ENCODE measurements at places on chromosomes 7 and 10. TPM values are rescaled to one million over a fixed set of nuclear protein-coding genes. Genes with fewer than 3 reads are reported as not detected.

The CFAP70 gene
- 2.0 TPM for total RNA-seq

The SOSTDC1 gene
- 0.85 TPM for total RNA-seq

The ASAH2 gene
- not detected for total RNA-seq

The TOMM7 gene
- total RNA-seq, result 563 TPM

The SPDYE1 gene
- total RNA-seq, result not detected

The CYP3A4 gene
- not detected for total RNA-seq

The NPC1L1 gene
- total RNA-seq, result 0.19 TPM

The GPR158 gene
- total RNA-seq, result not detected

DNA sequence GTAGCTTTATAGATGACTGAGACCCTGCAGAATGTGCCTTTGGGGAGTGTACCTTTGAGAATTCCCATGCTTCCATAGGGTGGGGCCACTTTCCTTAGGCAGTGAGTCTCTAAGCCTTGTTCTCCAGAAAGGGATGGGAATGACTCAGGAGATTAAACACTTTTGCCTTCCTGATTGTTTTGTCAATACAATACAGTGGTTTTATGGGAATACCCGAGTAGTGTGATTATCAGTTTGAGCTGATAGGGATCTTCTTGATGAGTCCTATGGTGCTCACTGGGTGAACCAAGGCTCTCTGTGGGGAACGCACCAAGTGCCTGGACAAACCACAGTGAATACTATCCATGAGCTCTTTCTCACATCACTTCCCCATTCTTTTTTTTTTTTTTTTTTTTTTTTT, 6.3 kb downstream of the MYOF start:
- H3K27ac ChIP-seq, result no peak overlapping the region
- no peak for DNase-seq
- peaks cover 56% of the 10 kb centered on the region for H3K4me1 ChIP-seq
- no peaks in the 10 kb centered on the region for H3K27me3 ChIP-seq

DNA sequence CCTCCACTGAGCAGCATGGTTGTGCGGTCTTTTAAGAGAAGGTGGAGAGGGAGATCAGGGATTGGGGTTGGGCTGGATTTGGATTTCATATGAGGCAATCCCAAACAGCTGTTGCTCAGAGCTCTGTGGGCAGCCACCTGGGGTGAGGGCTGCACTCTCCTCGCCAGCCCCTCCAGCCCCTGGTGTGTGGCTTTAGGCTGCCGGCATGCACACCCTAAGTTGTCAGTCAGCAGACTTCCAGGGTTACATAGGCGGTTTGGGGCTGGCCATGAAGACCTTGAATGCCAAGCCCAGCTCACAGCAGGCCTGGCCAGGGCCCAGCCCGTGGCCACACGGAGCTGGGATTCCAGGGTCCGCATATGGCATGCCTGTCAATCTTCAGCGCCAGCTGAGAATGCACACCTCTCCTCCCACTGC, 54.8 kb downstream of the ZMIZ1 start:
- H3K4me1 ChIP-seq, result peaks cover 100% of the 10 kb centered on the region
- H3K27ac ChIP-seq, result peak overlapping the region; percentile 99
- peaks cover 68% of the 10 kb centered on the region for H3K36me3 ChIP-seq
- no peaks in the 10 kb centered on the region for H3K27me3 ChIP-seq

DNA sequence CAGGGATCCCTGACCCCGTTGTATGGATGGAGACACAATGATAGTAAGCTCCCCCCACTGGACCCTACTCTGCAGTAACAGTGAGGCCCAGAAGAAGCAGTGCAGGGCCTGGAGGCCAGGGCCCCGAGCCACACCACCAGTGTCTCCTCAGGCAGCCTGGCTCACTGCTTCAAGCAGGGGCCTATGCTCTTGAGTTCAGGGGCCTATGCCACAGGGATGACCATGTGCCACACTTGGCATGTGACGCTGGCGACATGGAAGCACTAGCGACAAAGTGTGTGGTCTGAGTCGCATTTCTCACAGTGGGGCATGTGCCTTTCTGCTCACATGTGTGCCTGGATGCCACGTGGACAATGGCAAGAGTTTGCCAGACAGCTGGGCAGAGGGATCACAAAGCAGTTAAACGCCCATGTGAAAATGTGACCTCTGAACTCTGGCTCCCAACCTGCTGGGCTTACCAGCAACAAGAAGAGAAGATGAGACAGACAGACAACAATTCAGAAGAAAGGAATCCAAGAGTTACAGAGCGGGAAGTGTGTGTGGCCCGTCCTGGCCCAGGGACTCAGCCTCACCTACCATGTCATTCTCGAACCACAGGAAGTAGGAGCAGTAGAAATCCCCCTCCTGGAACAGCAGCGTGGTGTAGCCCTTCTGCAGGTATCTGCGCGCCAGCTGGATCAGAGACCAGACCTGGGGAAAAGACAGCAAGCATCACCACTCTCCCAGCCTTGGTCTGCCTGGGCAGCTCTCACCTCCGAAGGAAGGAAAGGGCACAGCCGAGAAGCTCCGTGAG, 4.7 kb upstream of the PYROXD2 start:
- no peak overlapping the region for H3K4me3 ChIP-seq
- no peak for DNase-seq
- H3K36me3 ChIP-seq, result peaks cover 52% of the 10 kb centered on the region
- no peak overlapping the region for H3K27ac ChIP-seq
- peaks cover 27% of the 10 kb centered on the region for H3K4me1 ChIP-seq

GRCh38 chr10:493391-494148, 195.9 kb downstream of the DIP2C start:
- H3K4me3 ChIP-seq, result no peak overlapping the region
- no peaks in the 10 kb centered on the region for H3K36me3 ChIP-seq

DNA sequence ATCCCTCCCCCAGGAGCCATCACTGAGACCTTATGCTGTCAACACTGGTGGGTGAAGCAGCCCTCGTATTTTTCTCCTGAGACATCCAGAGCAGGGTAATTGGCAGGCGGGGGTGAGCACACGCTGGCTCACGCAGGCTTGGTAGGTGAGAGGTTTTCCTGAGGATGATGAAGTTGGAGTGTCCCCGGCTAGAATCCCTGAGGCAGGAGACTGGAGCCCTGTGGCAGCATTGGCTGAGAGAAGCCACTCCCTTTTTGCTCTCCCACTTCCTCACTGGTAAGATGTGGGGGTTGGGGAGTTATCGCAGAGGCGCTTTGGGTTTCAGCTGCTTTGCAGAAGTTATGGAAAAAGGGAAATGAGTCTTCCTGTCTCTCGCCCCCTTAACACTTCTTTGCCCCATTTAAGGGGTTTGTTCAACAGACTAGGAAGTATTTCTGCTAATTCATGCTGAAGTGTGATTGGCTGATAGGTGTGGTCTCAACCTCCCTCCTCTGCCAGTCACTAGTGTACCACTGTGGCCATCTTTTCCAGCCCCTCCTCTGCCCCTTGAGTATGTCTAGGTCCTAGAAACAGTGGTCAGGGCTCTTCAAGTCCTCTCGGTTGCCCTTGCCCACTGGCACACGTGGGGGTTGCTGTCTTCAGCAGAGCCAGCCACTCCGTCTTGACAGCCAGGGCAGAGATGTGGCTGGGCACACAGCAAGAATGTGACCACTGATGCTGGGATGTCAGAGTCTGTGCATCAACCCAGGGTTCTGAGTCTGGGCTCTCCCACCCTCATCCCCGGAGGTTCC, 5.7 kb downstream of the ARPC1B start:
- no peaks in the 10 kb centered on the region for H3K27me3 ChIP-seq
- peaks cover 20% of the 10 kb centered on the region for H3K36me3 ChIP-seq
- peak overlapping the region; percentile 56 for H3K4me3 ChIP-seq
- H3K4me1 ChIP-seq, result peaks cover 68% of the 10 kb centered on the region

DNA sequence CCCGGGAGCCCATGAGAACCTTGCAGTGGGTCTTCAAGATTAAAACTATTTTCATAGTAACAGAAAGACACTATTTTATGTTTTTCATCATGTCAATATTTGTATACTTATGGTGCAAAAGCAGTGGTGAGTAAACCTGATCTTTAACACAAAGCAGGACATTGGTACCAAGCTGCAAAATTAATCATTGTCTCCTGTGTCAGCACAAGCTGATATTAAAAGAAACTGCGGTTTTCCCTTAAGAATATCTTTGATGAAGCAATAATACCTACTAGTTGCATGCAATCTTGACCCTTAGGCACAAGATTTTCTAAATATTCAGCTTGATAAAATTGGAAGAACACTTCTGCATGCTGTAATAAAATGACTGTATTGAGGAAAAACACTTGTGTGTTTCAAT, 121.7 kb downstream of the MDFIC start:
- H3K4me1 ChIP-seq, result no peaks in the 10 kb centered on the region
- H3K27me3 ChIP-seq, result no peaks in the 10 kb centered on the region
- H3K36me3 ChIP-seq, result no peaks in the 10 kb centered on the region
- no peak overlapping the region for H3K27ac ChIP-seq
- no peak for DNase-seq

GRCh38 chr10:73413108-73413527, 740 bp downstream of the ANXA7 start:
- H3K36me3 ChIP-seq, result no peaks in the 10 kb centered on the region
- no peaks in the 10 kb centered on the region for H3K27me3 ChIP-seq

DNA sequence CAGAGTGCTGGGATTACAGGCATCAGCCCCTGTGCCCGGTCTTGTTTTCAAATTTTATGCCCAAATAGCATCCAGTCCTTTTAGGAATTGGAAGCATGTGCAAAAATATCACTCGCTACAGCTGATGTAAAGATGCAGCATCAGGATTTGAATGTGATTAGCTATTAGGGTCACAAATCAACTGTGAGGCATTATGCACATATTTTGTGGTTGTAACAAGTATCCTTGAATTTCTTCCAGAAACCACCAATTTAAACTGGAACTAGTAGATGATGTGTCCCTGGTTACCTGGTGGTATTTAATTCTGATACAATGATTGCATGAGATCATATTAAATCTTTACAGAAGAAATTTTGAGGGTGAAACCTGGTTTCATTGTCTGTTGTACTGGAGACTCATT, 41.0 kb upstream of the ITGA8 start:
- no peaks in the 10 kb centered on the region for H3K4me1 ChIP-seq
- no peak overlapping the region for H3K27ac ChIP-seq
- no peak for DNase-seq
- H3K4me3 ChIP-seq, result no peak overlapping the region

DNA sequence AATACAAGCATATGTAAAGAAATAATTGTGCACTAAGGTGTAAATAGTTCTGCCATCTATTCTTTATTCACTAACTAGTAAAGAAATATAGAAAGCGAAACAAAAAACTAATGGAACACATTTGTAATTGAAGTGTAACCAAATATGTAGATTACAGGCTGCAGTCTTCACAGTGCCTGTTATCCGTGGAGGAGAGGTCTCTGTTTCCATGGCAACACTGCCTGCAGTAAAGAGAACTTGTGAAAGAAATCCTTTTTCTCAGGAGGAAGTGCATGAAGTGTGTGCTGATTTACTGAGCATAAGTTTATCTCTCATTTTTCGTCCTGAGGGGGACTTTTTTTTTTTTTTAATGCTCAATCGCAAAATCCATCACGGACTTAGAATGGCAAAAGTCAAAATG, 102.5 kb downstream of the APBB1IP start:
- H3K4me3 ChIP-seq, result no peak overlapping the region
- DNase-seq, result no peak
- no peak overlapping the region for H3K27ac ChIP-seq
- H3K36me3 ChIP-seq, result no peaks in the 10 kb centered on the region

GRCh38 chr10:22133749-22134624, 83.8 kb downstream of the EBLN1 start:
- H3K4me3 ChIP-seq, result no peak overlapping the region
- H3K27ac ChIP-seq, result peak overlapping the region; percentile 42
- H3K4me1 ChIP-seq, result peaks cover 16% of the 10 kb centered on the region
- DNase-seq, result no peak
- H3K27me3 ChIP-seq, result no peaks in the 10 kb centered on the region

GRCh38 chr7:111261496-111261895, 170.6 kb downstream of the LRRN3 start:
- no peaks in the 10 kb centered on the region for H3K27me3 ChIP-seq
- no peak overlapping the region for H3K4me3 ChIP-seq
- peaks cover 17% of the 10 kb centered on the region for H3K4me1 ChIP-seq
- H3K27ac ChIP-seq, result no peak overlapping the region
- no peaks in the 10 kb centered on the region for H3K36me3 ChIP-seq
- no peak for DNase-seq

GRCh38 chr10:101071885-101072433, 10.2 kb downstream of the KAZALD1 start:
- peak overlapping the region; percentile 21 for H3K27ac ChIP-seq
- peaks cover 62% of the 10 kb centered on the region for H3K27me3 ChIP-seq
- no peaks in the 10 kb centered on the region for H3K36me3 ChIP-seq
- peaks cover 22% of the 10 kb centered on the region for H3K4me1 ChIP-seq
- H3K4me3 ChIP-seq, result no peak overlapping the region

DNA sequence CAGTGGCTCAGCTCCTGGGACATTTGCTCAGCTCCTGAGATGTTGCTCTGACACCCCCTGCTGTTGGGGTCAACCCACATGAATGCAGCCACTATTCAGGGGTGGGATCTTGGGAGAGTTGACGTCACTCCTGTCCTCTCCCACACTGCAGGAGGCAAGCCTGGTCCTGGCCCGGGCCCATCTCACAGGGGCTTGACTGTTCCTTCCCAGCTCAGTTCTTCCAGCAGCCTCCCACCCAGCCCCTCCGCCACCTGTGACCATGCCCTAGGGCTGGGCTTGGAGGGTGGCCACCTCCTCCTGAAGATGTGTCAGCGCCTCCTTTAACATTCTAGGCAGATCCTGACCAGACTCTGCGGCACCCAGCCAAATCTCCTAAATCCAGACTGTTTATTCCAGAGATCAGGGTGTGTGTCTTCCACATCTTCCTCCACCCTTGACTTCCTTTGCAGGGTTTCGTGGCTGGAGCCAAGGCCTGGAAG, 19.1 kb upstream of the OPALIN start:
- no peaks in the 10 kb centered on the region for H3K36me3 ChIP-seq
- H3K4me1 ChIP-seq, result peaks cover 40% of the 10 kb centered on the region
- peak overlapping the region; percentile 60 for H3K27ac ChIP-seq
- no peaks in the 10 kb centered on the region for H3K27me3 ChIP-seq
- DNase-seq, result peak; percentile 69

- no peaks in the 10 kb centered on the region for H3K36me3 ChIP-seq
- H3K4me3 ChIP-seq, result no peak overlapping the region
- DNase-seq, result no peak
- no peaks in the 10 kb centered on the region for H3K4me1 ChIP-seq
- no peak overlapping the region for H3K27ac ChIP-seq
Measured at GRCh38 chr7:41297166-41297565, 405.7 kb downstream of the INHBA start.

- no peaks in the 10 kb centered on the region for H3K4me1 ChIP-seq
- no peaks in the 10 kb centered on the region for H3K36me3 ChIP-seq
- H3K27me3 ChIP-seq, result no peaks in the 10 kb centered on the region
- H3K27ac ChIP-seq, result no peak overlapping the region
- H3K4me3 ChIP-seq, result no peak overlapping the region
Measured at GRCh38 chr7:114588506-114588905, 173.9 kb downstream of the FOXP2 start.

- no peaks in the 10 kb centered on the region for H3K4me1 ChIP-seq
- no peaks in the 10 kb centered on the region for H3K27me3 ChIP-seq
- peaks cover 43% of the 10 kb centered on the region for H3K36me3 ChIP-seq
- DNase-seq, result no peak
- H3K4me3 ChIP-seq, result no peak overlapping the region
Measured at GRCh38 chr7:152850420-152850819, 90.9 kb downstream of the ACTR3B start.

Data from left ventricle myocardium inferior (tissue), 1 donor.